ENCODE measurements at places on chromosomes 6 and 20. TPM values are rescaled to one million over a fixed set of nuclear protein-coding genes. Genes with fewer than 3 reads are reported as not detected.

Gene HAO1
- total RNA-seq = not detected

Gene MYLK4
- 2.3 TPM for total RNA-seq

Gene BNIP5
- 0.06 TPM for total RNA-seq

Gene IP6K3
- total RNA-seq = 28.2 TPM

Gene GJA1
- total RNA-seq = 145 TPM

DNA sequence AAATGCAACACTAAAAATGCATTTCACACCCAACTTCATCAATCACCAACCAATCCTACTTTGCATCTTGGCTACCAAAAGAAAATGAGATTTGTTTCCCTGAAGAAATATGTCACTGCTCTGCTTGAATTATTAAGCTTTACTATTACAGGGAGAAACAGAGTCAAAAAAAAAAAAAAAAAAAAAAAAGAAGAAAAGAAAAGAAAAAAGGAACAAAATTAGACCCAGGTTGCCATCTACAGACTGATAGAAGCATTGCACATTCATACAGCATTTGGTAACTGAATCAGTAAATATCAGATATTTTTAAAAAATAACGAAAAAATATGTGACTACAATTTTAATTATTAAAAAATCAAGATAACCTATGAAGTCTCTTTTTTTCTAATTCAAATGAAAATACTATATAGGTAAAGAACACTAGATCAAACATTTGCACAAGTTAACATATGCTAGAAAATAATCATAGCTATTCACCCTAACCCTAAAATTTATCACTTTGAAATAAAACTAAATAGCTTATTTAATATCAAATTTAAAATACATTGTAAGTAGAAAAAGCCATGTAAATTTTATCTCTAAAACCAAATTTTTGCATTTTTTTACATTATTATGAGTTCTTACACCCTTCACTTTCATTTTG is 83.3 kb downstream of the DCDC2 start:
- no peak for DNase-seq

DNA sequence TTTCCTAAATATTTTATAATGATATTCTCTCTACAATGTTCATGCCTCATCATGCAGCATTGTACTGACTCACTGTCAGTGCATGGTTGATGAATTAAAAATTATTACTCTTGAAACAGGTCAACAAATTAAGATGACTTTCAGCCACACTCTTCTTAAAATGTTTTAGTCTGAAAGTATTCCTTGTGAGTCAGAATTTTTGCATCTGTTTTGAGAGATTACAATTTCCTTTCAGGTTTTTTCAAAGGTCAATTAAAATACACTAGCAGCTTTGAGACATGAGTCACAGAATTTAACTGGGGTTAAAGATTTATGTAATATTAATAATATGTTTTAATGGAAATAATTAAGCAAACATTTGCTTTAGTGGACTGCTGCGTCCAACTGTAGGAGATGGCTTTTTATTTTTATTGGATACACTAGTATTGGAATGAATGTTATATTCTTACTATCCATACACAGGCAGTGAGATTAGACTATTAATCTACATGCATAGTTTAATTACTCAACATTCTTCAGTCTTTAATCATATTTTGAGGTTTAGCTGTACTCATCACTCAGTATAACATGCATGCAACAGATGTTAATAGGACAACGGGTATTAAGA is 9.7 kb downstream of the COL12A1 start:
- no peak for DNase-seq

DNA sequence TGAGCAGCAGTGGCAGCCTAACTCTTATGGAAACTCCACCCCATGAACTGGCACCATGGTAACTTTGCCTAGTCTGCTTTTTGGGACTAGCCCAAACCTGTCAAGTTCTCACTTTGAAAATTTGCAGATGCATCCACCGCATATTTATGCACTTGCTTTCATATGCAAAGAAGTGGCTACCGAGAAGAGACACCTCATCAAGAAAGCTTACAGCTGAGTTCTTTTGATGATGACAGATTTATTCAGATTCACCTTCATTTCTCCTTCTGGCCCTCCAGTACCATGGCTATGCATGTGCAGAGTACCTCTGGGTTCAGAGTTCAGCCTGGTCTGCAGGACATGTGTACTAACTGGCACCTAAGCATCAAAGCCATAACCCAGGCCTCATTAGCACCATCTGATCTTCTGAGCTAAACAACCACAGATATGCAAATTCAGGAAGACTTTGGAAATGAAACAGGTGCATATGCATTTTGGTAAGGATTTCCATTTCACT is 154.3 kb upstream of the TENT5A start:
- DNase-seq = no peak

DNA sequence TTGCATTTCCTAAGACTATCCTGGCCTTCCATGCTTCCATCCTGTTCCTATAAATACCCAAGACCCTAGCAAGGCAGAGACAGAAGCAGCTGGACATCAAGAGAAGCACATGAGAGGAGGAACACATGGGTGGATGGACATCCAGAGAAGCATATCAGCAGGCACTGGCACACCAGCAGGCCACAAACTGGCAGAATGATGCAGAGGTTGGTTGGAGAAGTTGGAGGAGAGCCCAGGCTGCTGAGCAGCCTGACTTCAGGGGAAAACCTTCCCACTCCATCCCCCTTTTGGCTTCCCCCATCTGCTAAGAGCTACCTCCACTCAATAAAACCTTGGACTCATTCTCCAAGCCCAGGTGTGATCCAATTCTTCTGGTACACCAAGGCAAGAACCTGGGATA is 332.5 kb downstream of the FRK start:
- DNase-seq = no peak

DNA sequence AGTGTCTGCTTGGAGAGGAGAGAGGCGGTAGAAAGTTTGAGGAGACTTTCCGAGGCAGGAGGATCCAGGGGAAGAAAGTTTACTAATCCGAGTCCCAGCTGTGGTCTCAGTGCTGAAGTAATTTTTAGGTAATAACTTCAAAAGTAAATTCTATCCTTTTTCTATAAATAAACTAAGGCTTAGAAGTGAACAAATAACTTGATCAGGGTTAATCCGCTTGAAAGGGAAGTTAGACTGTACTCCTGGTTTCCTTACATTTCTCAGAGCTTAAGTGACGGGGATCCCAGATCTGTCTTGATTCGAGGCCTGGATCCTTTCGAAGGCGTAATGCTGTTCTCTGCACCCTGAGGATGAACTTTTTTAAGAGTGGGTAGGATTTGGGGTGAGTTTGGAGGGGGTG is 2.6 kb downstream of the STK35 start:
- no peak for DNase-seq

DNA sequence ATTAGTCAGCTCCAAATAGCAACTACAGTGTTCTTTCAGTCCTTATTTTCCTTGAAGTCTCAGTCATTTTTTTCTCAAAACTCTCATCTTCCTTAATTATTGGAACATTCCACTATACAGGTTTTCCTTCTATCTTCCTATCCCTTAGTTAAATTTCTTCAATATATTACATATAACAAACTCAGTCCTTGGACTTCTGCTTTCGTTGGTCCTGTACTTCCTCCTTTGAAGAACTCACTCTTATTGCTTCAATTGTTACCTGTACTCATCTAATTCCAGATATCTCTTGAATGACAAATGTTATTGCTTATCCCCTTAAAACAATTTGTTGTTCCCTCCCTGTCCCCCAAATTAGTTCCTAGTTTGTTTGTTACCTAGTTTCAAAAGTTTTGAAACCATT is 67.7 kb upstream of the NOTCH4 start:
- DNase-seq = no peak

GRCh38 chr6:18280084-18280483 is 15.8 kb upstream of the DEK start:
- DNase-seq = no peak

DNA sequence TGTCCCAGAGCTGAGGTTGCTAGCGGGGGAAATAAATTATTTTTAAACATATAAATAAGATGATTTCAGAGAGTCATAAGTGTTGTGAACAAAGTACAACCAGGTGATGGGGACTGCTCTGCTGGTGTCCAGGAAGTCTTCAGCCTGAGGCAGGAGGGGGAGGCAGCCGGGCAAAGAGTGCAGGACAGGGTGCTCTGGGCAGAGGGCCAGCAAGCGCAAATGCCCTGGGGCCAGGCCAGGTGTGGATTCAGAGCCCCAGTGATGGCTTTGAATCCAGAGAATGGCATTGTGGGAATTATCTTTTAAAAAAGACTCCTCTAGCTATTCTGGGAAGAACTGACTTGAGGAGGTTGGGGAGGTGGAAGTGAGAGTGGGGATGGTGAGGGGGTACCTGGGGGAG is 1.6 kb downstream of the CLPSL1 start:
- no peak for DNase-seq

DNA sequence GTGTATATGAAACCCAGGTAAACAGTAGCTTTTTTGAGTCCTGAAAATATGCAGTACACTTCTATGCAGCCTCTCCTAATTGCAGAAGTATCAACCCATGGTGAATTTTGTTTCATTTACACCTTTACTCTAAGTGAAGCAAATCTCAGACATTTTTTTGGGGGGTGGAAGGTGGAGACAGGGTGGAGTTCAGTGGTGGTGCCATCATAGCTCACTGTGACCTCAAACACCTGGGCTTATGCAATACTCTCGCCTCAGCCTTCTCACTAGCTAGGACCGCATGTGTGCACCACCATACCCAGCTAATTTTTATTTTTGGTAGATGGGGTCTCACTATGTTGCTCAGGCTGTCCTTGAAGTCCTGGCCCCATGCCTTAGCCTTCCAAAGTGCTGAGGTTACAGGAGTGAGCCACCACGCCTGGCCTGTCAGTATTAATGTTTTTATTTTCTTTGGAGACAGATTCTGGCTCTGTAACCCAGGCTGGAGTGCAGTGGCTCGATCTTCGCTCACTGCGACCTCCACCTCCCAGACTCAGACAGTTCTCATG is 80.3 kb downstream of the JARID2 start:
- no peak for DNase-seq

GRCh38 chr6:43909474-43910148 is 139.6 kb downstream of the VEGFA start:
- DNase-seq = no peak

GRCh38 chr6:150392452-150393220 is 23.8 kb downstream of the IYD start:
- DNase-seq = no peak

DNA sequence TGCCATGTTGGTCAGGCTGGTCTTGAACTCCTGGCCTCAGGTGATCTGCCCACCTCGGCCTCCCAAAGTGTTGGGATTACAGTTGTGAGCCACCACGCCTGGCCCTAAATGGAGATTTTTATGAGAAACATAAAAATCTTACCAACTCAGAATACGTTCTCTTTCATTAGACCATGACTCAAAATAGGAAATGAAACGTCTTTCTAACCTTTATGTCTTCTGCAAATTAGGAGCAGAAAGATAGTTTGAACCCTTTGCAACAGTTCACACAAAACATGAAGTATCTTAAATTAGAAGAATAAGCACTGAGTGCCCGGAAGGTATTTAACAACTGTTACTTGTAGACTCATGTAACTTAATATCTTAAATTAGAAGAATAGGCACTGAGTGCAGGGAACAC is 48.3 kb downstream of the AHI1 start:
- DNase-seq = no peak

DNA sequence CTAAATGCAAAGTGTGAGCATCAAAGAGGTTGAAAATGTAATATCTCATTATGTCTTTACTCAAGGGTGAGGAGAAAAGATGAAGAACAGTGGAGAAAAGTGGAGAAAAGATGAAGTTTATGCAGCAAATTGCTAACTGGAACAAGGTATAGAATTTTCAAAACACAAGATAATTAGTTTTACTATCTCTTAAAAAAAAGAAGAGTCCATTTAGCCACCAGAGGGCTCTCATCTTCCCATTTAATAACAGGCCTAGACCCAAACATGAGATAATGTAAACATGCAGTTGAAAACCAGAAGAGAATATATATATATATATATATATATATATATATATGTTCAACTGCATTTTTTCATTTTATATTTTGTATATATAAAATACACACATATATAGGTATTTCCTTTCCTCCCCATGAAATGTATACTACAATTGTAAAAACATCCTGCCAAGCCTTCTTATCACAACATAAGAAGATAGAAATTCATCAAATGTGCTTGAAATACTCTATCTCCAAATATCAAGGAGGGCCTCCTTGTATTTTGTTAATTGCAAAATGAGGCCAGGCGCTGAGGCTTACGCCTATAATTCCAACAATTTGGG is 78.4 kb downstream of the ADTRP start:
- DNase-seq = no peak

- no peak for DNase-seq
These were observed 60.4 kb upstream of the CCN2 start for GRCh38 chr6:132011582-132011981.

- no peak for DNase-seq
These were observed 538.3 kb downstream of the GRIK2 start for GRCh38 chr6:101931766-101932165.
